NCI-H1417 (cell line): ENCODE measurements at places on chromosomes 2 and 18.

DNA sequence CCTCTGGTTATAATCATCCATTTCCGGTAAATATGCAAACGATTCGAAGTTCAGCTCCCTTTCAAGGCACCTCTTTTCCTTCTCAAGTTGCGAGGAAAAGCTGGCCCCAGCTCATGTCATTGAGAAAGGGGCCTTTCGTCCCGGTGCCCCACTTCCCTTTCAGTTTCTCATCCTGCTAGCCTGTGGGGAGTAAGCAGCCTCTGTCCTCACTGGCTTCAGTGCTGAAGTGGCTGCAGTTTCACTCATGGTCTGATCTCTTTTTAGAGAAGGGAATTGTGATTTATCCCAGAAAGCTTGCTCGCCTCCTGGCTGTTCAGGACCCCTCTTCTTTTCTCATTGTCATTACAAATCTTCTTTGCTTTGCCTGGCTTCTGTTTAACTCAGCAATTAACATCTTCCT lies 207.5 kb downstream of the NR4A2 start:
- no peak for DNase-seq

DNA sequence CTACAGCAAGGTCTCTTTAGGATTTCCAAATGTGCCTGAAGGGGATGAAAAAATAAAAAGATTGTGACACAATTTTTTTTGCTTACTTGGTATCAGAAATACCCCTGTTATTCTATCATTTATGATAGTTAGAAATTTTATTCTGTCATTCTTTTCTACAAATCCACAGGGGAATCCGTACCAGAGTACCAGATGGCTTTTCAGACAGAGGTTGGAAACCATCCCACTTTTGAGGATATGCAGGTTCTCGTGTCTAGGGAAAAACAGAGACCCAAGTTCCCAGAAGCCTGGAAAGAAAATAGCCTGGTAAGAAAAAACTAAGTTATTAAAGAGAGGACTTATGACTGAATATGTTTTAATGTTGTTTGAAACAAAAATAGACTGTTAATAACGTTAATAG lies 92.6 kb upstream of the FAM117B start:
- DNase-seq, result no peak

DNA sequence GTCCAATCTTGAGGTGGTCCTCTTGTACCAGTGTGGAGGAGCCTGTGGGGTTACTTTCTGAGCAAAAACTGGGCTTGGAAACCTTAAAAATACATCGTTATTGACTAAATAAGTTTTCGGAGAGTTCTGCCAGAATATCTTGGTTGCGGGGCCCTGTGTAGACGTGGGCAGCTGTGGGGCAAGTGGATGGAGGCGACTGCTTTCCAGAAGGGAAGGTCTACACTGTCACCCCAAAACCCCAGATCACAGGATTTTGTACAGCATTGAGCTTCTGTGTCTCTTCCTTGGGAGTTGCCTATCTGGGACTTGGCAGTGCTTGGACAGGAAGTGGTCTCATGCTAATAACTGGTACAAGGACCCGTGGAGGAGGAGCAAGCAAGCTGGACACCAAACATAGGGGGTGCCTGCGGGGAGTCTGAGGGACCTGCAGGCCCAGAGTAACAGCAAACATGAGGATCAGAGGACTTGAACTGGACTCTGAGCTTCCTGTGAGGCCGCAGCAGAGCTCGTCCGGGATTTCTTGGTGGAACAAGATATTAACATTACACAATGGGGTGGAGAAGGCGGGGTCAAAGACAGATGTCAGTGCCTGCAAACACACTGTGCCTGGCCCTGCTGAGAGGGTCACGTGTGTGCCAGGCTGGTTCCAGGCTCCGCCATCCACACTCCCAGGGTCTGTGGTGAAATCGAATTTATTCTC lies 48.0 kb upstream of the CTLA4 start:
- DNase-seq, result no peak

GRCh38 chr2:79235135-79235534 lies 75.6 kb upstream of the REG3A start:
- no peak for DNase-seq

- no peak for DNase-seq
These were observed 115.2 kb downstream of the MBP start for GRCh38 chr18:77017355-77017754.

DNA sequence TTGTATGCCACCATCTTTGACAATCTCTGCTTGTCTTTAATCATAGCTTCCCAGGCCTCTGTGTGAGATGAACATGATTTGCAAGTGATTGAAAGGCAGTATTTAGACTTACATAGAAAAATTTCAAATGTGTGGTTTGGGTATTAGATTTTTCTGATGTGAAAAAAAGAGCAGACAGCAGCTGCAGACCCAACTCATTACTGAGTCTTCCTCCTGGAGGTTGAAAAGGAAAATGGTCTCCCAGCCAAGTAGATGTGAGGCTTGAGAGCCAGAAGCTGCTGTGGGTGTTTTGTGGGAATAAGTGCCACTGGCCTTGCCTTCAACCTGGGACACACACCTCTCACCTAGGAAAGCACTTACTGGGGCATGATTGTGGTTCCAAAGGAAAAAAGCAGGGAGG lies 92.5 kb downstream of the KCTD18 start:
- DNase-seq, result no peak

DNA sequence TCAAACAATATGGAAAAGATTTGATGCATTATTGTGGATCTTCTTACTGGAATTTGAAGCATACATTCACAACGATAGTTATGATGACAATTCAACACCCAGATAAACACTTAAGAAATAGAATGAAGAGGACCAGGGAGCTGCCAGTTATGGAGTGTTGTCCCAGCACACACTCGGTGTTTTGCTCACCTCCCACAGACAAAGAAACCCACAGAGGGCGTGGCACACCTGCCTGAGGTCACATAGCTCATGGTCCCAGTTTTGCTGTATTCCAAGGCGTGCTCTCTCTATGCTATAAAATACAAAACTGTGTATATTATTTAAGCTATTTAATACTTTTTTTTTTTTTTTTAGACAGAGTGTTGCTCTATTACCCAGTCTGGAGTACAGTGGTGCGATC lies 31.1 kb downstream of the EFR3B start:
- DNase-seq, result no peak

DNA sequence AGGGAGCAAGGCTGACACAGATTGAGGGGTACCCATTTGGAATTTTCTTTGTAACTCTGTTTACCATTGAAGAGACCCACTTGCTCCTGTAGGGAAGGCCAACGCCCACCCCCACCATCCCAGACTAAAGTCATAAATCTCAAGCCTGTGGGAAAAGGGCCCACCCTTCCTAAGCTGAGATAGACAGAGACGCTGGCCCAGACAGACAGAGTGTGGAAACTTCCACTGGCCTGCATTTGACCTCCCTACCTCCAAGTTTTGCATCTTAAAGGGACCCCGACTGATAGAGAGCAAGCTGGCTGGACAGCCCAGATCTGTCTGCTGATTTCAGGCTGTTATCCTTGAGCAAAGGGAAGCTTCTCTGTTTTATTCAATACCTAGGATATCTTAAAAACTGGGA lies 48.2 kb upstream of the SLC14A2 start:
- DNase-seq, result no peak

DNA sequence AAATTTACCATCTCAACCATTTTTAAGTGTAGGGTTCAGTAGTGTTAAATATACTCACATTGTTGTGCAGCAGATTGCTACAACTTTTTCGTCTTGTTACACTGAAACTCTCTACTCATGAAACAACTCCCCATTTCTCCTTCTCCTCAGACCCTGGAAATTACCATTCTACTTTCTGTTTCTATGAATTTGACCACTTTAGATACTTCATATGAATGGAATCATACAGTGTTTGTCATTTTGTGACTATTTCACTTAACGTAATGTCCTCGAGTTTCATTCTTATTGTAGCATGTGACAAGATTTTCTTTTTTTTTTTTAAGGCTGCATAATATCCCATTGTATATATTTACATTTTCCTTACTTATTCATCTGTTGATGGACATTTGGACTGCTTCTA lies 203.8 kb downstream of the PLCL1 start:
- DNase-seq, result no peak

- DNase-seq, result peak; percentile 64
These were observed 439.8 kb upstream of the SLC14A2 start for GRCh38 chr18:45175511-45175910.

DNA sequence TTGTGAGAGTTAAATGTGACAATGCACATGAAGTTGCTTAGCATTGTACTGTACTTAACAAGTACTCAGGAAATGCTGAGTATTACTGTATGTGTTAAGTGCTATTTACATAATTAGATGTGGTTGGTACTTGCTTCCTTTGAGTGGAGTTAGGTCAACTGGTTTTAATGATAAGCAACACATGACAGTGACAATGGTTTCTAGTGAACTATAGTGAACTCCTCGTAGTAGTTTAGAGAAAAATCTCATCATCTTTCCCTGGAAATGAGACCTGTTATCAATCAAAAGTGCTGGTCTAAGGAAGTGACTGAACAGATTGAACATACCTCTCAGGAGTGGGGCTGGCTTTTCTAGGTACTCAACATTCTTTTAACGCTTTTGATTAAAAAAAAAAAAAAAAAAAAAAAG lies 29.2 kb upstream of the ZDBF2 start:
- DNase-seq, result peak; percentile 21

DNA sequence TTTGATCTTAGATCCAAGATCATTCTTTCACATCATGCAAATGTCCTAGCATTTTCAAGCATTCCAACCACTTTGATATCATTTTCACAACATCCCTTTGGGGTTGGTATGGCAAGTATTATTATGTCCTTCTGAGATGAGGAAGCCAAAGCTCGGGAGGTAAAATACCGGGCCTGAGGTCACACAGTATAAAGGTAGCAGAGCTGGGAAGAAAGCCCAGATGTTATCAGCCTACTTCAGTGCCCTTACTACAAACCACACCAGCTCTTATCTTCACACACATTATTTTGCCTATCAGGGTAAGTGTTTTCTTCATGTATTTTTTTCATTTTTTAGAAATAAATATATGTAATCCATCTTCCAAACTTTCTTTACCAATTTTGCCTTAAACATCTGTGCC lies 4.2 kb upstream of the B4GALT6 start:
- DNase-seq, result no peak

DNA sequence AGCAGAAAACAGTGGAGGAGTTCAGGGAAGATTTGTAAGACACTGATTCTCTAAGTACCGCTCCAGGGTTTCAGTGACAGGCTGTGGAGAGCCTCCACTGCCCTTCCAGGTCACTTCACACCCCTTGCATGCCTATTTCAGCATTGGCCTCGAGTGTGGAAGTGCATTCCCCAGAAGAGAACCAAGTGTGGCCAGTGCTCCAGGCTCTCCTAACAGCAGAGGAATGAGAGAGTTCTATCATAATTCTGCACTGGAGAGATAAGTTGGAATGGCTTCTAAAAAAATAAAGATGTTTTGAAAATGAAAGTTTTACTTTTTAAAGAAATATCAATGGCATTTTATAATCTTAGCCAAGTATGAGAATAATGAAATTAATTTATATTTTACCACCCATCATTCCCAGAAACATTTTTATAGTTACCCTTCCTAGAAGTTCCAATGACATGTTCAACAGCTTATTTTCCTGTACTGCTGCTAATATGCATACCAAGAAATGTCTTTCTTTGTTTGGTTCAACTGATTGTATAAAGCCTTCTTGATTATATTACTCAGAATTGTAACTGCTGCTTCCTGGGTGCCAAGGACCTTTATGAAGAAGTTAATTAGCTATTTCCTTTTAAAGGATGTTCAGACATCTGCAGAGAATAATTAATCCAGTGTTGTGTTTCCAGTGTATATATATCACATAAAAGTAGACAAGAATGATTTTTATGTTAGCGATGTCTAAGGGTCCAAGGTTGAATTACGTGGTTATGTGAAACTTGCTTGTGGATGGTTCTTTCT lies 61.0 kb upstream of the SERPINE2 start:
- no peak for DNase-seq

DNA sequence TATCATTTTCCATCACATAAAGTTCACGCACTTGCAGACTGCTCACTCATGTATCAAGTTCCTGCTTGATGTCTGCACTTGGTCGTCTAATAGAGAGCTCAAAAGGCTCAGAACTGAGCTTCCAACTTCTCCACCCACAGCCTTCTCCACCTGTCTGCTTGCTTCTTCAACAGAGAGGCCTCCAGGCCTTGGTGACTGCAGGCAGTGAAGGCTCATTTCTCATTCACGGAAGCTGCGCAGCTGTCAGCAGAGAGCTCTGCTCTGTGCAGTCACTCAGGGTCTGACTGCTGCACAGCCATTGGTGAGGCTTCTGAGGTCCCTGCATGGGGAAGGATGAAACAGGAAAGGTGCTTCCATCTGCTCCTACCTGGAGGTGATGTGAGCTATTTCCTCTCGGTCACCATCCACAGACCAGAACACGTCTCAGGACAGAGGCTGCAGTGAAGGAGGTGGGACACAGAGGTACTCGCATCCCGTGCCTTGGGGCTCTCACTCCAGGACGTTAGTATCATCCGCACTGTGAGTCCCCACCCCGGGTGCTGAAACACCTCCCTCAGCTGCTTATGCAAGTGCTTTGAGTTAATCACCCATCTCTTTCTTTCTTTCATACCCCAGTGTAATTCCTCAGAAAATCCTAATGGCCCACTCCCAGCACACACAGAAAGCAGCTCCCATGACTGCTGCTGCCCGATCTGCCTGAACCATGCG lies 126.2 kb downstream of the TMEM18 start:
- DNase-seq, result no peak
